ENCODE measurements at places on chromosomes 5 and 9.
A peak's percentile ranks its signal among the peaks of the same experiment; 100 is the strongest.

GRCh38 chr9:69149321-69149807, 24.7 kb upstream of the TJP2 start:
- DNase-seq, result peak; percentile 45

GRCh38 chr9:35203528-35203927, 41.7 kb downstream of the UNC13B start:
- no peak for DNase-seq

- DNase-seq, result no peak
Measured at GRCh38 chr5:166382031-166382430, 1909.4 kb upstream of the WWC1 start.

DNA sequence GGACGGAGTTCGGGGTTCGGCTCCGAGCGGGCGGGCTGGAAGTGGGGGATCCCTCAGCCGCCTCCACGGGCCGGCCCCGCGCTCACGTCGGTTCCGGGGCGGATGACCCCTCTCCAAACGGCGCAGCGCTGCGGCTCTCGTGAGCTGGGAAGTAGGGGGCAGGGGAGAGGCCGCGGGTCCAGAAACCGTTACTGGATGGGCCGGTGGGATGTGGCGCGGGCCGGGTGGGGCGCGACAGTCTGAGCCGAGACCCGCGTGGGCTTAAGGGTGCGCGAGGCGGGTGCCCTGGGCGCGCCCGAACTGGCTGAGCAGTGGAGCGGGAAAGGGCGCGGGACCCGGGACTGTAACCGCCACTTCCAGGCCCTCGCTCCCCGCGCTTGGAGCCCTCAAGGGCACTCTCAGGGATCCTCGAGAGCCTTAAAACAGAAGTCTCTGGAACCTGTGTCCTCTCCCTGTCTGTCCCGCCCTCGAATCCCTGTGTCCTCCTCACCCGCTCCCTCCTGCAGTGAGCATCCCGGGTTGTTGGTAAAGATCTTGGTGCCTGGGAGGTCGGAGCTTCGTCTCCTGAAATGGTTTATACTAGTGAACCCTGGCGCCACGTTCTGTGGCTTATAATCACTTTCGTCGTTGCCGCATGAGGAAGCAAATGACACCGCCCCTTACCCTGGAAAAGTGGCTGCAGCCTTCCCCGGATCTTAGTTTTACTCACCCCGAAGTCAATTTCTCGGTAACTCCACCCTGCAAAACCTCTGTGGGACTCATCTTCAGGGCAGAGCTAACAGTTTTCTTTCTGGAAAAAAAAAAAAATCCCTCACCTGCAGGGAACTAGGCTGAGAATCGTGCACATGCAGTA, 571 bp upstream of the MARCHF11 start:
- no peak for DNase-seq

- DNase-seq, result no peak
Measured at GRCh38 chr9:125432715-125433385, 171.2 kb downstream of the GAPVD1 start.

GRCh38 chr5:157459715-157460599, at the start of gene NIPAL4:
NIPAL4 (plus strand) TSS chr5:157460213; CDS start chr5:157460321, 108 bp downstream.
- DNase-seq, result no peak

DNA sequence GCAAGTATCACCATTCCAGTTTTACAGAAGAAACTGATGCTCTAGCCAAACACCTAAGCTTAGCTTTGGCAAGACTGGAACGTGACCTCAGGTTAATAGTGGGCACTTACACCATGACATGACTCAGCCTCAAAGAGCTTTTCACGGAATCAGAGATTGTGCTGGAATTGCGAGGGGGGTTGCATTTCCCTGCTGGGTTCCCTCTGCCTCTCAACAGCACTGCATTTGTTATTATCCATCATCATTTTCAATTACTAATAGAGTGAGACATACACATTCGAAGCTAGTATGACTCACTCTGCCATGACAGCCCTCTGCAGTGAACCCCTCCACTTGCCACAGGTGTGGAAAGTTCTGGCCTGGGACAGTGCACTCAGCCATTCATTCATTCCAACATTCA, 8.0 kb downstream of the SPOCK1 start:
- DNase-seq, result no peak

- no peak for DNase-seq
Measured at GRCh38 chr5:150178262-150178661, 11.6 kb upstream of the SLC6A7 start.

- DNase-seq, result peak; percentile 60
Measured at GRCh38 chr9:94687451-94687850, 39.0 kb upstream of the AOPEP start.

DNA sequence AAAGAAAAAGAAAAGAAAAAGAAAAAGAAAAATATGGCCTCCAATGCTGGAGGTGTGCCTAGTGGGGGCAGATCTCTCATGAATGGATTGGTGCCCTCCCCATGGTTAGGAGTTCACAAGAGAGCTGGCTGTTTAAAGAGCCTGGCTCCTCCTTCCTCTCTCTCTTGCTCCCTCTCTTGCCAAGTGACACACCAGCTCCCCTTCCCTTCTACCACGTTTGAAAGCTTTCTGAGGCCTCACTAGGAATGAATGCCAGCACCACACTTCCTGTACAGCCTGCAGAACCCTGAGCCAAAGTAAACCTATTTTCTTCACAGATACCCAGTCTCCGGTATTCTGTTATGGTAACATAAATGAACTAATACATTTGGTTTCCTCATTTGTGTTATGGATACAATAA, 14.4 kb upstream of the GALNT10 start:
- DNase-seq, result peak; percentile 78

GRCh38 chr5:172451771-172452197, 2.5 kb downstream of the SH3PXD2B start:
- no peak for DNase-seq

DNA sequence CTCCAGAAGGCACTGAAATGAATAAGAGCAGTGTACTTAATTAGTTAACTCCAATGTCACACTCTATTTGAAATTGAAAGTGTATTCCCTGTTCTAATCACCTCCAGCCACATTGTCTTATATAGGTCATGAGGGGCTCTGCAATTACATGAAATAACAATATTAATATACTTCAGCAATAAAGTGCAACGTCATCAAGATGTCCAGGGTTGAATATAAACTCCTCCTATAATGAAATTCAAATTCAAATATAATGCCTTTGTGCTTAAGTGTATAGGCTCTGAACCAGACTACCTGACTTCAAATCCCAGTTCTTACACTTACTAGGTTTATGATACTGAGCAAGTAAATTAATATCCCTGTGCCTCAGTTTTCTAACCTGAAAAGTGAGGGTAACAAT, 195.6 kb upstream of the SMC2 start:
- DNase-seq, result no peak

GRCh38 chr5:21254161-21254560, 1266.2 kb upstream of the CDH18 start:
- DNase-seq, result no peak

- no peak for DNase-seq
Measured at GRCh38 chr9:95276395-95276954, 41.0 kb downstream of the FANCC start.

- DNase-seq, result no peak
Measured at GRCh38 chr5:57368010-57368409, 114.6 kb downstream of the ACTBL2 start.

DNA sequence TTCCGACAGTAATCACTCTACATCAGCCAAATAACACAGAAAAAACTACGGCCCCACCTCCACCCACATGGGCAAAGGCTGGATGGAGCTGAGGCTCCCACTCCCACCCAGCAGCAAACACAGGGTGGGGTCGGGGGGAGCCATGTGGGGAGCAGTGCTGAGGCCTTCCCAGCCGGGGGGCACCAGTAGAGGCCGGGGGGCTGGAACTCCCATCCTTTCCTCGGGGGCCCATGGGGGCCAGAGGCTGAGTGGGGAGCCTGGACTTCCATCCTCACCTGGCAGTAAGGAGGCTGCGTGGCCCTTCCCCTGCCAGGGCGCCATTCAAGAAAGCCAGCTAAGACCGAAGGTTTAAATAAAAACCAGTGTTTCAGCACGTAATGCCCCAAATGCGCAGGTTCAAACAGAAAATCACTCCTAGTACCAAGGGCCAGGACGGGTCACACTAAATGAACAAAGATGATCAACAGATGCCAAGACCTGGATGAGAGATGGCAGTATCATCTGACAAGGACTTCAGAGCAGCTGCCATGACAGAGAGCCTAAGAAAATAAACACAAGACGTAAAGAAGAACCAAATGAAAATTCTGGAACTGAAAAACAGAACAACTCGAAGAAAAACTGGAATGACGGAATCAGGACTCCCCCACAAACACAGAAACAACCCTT, 9.4 kb downstream of the CCDC127 start:
- no peak for DNase-seq

GRCh38 chr5:120919017-120919416, 454.9 kb downstream of the PRR16 start:
- DNase-seq, result no peak

DNA sequence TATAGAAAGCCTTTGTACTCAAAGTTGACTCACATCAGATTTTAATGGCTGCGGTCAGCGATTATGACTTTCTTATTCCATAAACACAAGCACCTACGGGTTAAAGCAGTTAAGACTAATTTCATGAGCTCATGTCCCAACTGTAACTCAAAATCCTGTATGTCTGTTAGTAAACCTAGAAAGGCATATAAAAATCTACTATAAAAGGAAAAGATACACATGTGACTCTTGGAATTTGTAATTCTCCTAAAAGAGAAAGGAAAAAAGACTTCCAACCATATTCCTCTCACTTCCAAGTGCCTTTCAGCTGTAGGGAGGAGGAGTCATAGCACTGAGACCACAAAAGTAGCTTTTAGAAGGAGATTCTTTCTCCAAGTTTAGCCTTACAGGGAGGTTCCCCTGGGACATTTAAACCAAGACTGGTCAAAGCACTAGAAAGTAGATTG, 129.1 kb downstream of the EBF1 start:
- no peak for DNase-seq

DNA sequence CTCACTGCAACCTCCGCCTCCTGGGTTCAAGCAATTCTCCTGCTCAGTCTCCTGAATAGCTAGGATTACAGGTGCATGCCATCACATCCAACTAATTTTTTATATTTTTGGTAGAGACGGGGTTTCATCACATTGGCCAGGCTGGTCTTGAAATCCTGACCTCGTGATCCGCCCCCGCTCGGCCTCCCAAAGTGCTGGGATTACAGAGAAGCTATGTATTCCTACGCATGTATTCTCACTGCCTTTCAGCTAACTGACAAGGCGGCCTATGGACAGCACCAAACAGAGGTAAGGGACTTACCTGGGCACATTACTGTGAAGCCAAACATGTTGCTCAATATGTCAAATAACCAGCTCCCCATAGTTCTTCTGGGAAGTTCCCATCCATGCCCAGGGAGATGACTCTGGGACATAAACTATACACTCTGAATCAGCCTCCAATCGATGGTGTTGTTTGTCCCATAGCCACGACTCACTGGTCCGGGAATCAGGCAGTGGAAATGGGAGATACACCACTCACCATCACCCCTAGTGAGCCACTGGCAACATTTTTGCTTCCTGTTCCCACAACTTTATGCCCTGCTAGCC, 114.6 kb downstream of the SYK start:
- no peak for DNase-seq

- DNase-seq, result no peak
Measured at GRCh38 chr5:157750320-157750719, 6.8 kb downstream of the LSM11 start.
